ENCODE measurements at places on chromosomes 2 and 18.
A peak's percentile ranks its signal among the peaks of the same experiment; 100 is the strongest.

DNA sequence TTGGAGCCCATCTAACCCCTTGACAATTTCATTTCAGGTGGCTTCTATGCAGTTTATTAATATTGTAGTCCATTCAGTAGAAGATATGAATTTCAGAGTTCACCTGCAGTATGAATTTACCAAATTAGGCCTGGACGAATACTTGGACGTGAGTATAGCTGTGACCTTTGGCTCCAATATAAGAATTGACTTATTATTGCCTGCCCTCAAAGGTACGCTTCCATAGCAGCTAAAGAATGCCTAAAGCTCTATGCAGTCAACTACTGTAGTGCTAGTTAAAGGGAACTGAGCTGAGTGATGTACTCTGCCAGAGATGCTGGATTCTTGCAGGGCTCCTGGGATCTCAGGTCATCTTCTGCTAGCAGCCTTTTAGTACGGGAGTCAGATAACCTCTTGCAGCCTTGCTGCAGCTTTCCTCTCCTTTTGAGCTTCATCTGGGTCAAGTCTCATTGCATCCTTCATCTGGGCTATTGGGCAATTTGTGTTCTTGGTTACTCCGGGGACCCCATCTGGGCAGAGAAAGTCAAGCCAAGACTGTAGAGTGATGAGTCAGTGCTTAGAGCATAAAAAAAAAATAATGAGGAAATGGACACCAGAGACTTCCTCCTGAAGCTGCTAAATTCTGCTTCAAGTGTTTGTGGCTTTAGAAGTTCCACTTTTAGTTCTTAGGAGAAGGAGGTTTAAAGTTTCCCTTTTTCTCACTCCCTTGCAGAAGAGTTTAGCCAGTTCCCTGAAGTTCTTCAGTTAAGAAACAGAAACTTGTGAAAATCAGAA is 105.6 kb downstream of the PRPF40A start:
- peak; percentile 21 for DNase-seq

DNA sequence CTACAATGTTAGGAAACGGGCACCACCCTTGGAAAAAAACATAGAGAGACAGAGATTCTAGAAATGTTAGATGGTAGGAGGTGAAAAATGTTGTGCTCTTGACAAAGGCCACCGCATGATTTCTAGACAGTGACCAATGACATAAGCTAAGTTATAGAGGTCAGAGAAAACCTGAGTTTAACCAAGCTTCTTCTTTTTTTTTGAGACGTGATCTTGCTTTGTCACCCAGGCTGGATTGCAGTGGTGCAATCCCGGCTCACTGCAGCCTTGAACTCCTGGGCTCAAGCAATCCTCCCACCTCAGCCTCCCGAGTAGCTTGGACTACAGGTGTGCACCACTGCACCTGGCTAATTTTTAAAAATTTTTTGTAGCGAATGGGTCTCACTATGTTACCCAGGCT is 13.0 kb downstream of the FER1L5 start:
- no peak for DNase-seq

DNA sequence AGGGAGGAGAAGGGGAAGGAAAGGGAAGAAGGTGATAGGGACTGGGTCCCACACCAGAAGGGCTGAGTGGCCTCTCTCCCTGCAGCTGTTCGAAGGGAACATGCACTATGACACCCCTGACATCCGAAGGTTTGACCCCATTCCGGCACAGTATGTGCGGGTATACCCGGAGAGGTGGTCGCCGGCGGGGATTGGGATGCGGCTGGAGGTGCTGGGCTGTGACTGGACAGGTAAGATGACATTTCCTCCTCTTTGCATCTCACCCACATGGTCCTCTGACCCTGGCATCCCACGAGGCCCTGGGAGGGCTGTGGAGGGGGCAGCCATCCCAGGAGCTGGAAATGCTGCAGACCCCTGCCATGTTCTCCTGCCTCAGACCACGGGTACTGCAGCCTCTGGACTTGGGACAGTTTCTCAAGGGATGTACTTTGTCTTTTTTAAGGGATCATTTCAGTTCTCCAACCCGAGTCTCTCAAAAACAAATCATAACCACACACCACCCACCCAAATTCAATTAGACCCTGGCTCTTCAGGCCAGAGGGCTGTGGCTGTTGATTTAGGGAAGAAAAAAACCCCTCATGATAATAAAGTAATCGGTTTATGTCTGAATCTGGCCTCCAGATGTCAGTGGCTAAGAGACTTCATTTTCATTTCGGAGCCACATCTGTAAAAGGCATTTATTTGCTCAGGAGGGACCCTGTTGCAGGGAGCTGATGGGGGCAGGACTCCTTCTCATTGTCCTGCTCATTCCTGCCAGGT is 63.5 kb downstream of the NRP2 start:
- no peak for DNase-seq

GRCh38 chr2:195730912-195731311 is 73.9 kb downstream of the SLC39A10 start:
- no peak for DNase-seq

- no peak for DNase-seq
Observed at GRCh38 chr2:12733846-12734245, 17.1 kb downstream of the TRIB2 start.

DNA sequence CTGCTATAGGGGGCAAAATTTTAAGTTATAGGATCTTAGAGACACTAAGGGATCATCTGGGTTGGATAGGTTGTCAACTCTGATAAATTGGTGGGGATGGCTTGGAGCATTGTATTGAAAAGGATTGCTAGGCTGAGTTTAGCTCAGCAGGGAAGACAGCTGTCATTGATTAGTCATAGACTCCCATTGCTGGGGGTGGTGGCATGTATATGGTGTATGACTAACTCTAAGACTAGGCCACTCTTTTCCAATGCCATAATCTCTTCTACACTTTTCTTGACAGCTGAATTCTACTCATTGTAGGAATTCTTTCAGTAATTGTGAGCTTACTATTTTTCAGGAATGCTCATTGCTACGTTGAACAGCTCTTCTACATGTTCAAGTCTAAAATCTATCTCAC is 81.3 kb upstream of the PELI1 start:
- DNase-seq: no peak

GRCh38 chr2:129192117-129192516 is 787.3 kb upstream of the RAB6C start:
- no peak for DNase-seq

DNA sequence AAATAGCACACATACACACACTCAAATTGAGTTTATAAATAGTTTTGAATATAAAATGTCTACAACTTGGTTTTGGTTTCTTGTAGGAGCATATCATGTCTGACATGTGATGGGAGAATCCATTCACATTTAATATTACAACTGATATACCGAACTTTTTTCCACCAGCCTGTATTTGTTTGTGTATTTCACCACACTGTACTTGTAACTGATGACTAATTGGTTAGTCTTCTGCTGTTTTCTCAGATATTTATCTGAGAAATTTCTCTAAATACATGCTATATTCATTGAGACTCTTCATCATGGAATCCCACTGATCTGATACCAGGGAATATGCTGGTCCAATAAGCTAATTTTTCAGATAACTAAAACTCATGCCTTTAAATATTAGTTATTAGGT is 56.3 kb upstream of the UBXN4 start:
- DNase-seq: no peak

- DNase-seq: no peak
Observed at GRCh38 chr18:42131066-42131929, 176.3 kb downstream of the PIK3C3 start.

DNA sequence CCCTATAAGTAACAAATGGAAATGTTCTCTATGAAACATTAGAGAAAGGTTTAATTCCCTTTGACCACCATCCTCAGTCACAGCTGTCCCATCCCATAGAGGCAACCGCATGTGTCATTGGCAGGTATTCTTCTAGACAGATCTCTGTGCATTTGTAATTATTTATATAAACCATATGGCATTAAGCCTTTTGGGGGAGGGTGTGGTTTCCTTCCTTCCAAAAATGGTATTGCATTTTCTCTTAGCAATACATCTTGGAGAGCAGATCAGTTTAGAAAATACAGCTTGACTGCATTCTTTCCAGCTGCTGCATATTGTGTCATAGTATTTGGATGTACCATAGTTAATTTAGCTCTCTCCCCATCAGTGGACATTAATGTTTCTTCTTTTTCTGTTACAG is 57.7 kb downstream of the LCLAT1 start:
- no peak for DNase-seq

DNA sequence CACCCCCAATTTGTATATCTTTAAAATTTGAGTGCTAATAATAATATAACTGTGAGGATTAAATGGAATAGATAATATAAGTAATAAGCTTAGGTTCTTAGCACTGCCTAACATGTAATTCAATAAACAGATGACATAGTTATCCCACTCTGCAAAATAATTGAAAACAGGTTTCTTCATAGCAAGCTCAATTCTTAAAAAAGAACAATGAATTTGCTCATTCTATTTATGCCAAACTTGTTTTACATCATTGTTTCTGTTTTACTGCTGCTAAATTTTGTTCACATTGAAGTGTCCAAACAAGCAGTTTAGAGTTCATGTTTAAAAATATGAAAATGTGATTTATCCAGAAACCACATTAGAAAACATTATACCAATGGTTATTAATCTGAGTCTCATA is 217.0 kb downstream of the MBD5 start:
- no peak for DNase-seq

DNA sequence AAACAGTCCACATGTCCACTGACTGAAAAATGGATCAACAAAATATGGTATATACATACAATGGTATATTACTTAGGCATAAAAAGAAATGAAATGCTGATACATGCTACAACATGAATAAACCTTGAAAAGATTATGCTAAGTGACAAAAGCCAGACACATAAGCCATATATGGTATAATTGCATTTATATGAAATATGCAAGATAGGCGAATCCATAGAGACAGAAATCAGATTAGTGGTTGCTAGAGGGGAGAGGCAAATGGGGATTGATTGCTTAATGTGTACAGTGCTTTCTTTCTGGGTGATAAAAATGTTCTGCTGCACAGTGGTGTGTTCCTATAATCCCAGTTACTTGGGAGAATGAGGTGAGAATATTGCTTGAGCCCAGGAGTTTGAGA is 171.0 kb downstream of the CYP26B1 start:
- no peak for DNase-seq

GRCh38 chr2:30613001-30613400 is 166.0 kb downstream of the LCLAT1 start:
- no peak for DNase-seq

GRCh38 chr2:8572712-8573233 is 109.1 kb upstream of the ID2 start:
- DNase-seq: no peak

GRCh38 chr18:36974686-36975085 is 145.8 kb downstream of the KIAA1328 start:
- DNase-seq: no peak

GRCh38 chr18:80009661-80010550 is 21.5 kb upstream of the TXNL4A start:
- no peak for DNase-seq

GRCh38 chr2:148899638-148900318 is 24.8 kb downstream of the KIF5C start:
- DNase-seq: no peak

- DNase-seq: no peak
Observed at GRCh38 chr2:3666613-3666975, 8.6 kb downstream of the ALLC start.

- no peak for DNase-seq
Observed at GRCh38 chr2:72745679-72746368, 80.0 kb downstream of the EXOC6B start.

DNA sequence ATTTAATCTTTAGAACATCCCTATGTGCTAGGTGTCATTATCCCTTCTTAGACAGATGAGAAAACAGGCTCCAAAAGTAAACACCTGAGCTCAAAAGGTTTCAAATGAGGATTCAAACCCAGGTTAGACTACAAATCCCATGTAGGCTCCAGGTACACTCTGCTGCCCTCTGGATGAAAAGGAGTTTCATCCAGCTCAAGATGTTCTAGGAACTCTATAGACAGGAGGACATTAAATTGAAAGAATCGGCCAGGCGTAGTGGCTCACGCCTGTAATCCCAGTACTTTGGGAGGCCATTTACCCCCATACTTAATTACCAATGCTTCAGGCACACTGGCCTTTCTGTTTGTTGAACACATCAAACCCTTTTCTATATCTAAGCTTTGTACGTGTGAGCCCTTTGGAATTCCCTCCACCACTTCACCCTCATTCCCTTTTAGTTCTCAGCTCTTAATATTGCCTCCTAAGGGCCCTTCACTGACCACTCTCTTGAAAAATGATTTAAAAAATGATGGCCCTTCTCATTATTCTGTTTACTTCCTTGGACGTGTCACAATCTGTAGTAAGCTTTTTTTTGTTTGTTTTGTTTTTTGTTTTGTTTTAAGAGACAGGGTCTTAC is 10.7 kb downstream of the SLC25A12 start:
- no peak for DNase-seq

GRCh38 chr2:29113027-29113686 is 2.1 kb upstream of the CLIP4 start:
- DNase-seq: no peak

- no peak for DNase-seq
Observed at GRCh38 chr2:159230145-159230877, 56.2 kb downstream of the WDSUB1 start.

GRCh38 chr2:164974221-164974620 is 18.9 kb upstream of the SLC38A11 start:
- no peak for DNase-seq

DNA sequence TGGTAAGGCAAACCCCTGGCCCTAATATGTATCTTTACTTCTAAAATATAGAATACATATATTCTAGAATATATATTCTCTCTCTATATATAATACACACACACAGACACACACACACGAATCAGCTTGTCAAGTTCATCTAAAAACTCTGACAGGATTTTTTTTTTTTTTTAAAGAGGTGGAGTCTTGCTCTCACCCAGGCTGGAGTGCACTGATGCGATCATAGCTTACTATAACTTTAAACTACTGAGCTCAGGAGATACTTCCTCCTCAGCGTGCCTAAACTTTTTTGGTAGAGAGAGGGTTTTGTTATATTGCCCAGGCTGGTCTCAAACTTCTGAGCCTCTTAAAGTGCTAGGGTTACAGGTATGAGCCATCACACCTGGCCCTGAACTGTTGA is 45.2 kb downstream of the DOK1 start:
- no peak for DNase-seq

DNA sequence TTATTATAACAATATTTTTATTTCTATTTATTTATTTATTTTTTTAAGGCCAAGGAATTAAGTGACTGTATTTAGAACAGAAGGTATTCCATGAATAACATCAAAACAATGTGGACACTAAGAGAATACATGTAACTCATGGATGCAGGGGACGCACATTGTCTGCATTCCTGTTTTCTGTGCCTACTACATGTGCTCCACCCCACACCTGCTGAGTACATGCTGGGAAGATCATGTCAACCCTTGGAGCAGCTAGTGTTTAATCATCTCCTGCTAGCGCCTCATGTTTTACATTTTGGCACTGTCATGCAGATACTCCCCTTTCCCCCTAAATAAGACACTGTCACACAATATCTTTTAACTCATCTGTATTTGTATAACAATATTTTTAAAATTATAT is 29.3 kb downstream of the DPYSL5 start:
- no peak for DNase-seq

- DNase-seq: no peak
Observed at GRCh38 chr2:10452312-10452711, 4.2 kb upstream of the ODC1 start.

- DNase-seq: no peak
Observed at GRCh38 chr18:9557250-9557943, 57.0 kb downstream of the PPP4R1 start.

- DNase-seq: no peak
Observed at GRCh38 chr2:113175736-113176695, 2.2 kb downstream of the PSD4 start.
